Chondrocyte (in vitro differentiated cells): ENCODE measurements at places on chromosomes 12 and 14. TPM values are rescaled to one million over a fixed set of nuclear protein-coding genes. Genes with fewer than 3 reads are reported as not detected.

Gene SPX
- 2.1 to 4.4 TPM (median 2.6 TPM) in 3 replicates for total RNA-seq

Gene SLC17A8
- total RNA-seq, result not detected in 3 replicates

Gene SNAPC1
- 7.9 to 9.9 TPM (median 8.6 TPM) in 3 replicates for total RNA-seq

Gene ZNF219
- total RNA-seq, result 23.3 to 26.3 TPM (median 23.9 TPM) in 3 replicates

Gene MGAT4C
- total RNA-seq, result 0.02 to 0.30 TPM (median 0.26 TPM) in 3 replicates

Gene SUPT16H
- 55.8 to 77.2 TPM (median 57.7 TPM) in 3 replicates for total RNA-seq

Gene TPCN1
- 35.9 to 40.0 TPM (median 37.7 TPM) in 3 replicates for total RNA-seq

Gene ORMDL2
- total RNA-seq, result 31.4 to 32.9 TPM (median 32.1 TPM) in 3 replicates

Gene OVCH1
- total RNA-seq, result 0.20 to 0.89 TPM (median 0.72 TPM) in 3 replicates

Gene OAS3
- total RNA-seq, result 0.46 to 0.55 TPM in 2 of 3 replicates, not detected in the other

- no peak for DNase-seq
- H3K36me3 ChIP-seq, result no peaks in the 10 kb centered on the region
- no peak overlapping the region for H3K27ac ChIP-seq
- no peak overlapping the region for H3K4me3 ChIP-seq
- H3K4me1 ChIP-seq, result no peaks in the 10 kb centered on the region
Observed at GRCh38 chr14:70108419-70108818, 80.3 kb downstream of the SLC8A3 start.

DNA sequence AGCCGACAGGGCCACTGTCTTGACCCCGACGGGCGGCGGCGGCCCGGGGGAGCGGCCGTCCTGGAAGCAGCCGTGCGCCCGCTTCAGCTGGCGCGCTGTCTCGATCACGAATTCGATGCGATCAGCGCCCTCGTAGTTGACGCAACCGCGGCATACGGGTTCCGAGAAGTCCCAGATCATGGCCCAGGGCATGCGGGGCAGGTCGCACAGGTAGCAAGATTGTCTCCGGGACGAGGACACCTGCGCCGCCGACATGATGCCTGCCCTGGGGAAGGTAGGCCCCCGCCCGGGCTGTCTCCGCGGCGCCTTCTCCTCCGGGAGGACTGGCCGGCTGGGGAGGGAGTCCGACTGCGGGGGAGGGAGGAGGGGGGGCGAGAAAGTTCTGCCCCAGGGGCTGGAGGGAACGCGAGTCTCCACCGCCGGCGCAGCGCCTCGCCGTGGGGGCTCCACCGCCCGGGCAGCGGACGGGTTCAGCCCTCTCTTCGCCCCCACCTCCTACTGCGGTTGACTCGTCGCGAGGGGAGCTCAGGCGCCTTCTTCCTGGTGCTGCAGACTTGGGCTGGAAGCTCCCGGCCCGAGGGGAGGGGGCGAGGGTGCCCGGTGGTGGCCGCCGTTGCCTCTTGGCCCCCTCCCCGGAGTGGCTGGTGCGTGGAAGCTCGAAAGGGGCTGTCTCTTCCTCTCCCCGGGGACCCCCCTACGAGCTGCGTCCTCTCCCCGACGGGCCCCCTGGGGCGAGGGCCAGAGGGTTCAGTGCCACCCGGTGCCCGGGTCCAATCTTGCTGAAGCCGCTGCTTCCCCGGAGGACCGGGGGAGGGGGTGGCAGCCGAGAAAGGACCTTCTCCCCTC is 747 bp downstream of the IRF2BPL start:
- peak; percentile 94 for DNase-seq
- peaks cover 55% of the 10 kb centered on the region for H3K4me1 ChIP-seq
- peak overlapping the region; percentile 88 for H3K27ac ChIP-seq
- H3K4me3 ChIP-seq, result peak overlapping the region; percentile 73

GRCh38 chr12:11706509-11707379 is 57.3 kb downstream of the ETV6 start:
- peaks cover 65% of the 10 kb centered on the region for H3K4me1 ChIP-seq
- H3K36me3 ChIP-seq, result peaks cover 4% of the 10 kb centered on the region
- no peak for DNase-seq

DNA sequence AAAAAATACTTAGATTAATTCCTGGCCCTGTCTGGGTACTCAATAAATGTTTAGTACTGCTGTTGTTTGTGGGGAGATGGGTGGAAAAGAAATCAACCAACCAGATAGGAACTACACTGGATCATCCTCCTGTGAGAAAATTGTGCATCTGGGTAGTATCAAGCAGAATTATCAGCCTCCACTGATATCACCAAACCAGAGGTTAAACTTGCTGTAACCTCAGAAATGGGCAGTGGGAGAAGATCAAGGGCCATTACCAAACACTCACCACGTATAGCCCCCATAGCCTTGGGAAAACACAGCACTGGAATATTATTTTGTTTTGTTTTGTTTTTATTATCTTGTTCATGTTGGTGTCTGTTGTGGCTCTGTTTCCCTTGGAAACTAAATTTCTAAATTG is 19.7 kb downstream of the VEZT start:
- no peak overlapping the region for H3K4me3 ChIP-seq
- no peak for DNase-seq
- H3K27ac ChIP-seq, result no peak overlapping the region
- peaks cover 2% of the 10 kb centered on the region for H3K36me3 ChIP-seq
- H3K27me3 ChIP-seq, result no peaks in the 10 kb centered on the region

- H3K4me1 ChIP-seq, result peaks cover 19% of the 10 kb centered on the region
- peak overlapping the region; percentile 84 for H3K4me3 ChIP-seq
- no peak overlapping the region for H3K27ac ChIP-seq
- DNase-seq, result no peak
- no peaks in the 10 kb centered on the region for H3K36me3 ChIP-seq
Observed at GRCh38 chr12:124994437-124994975, 1.1 kb downstream of the BRI3BP start.

- no peak for DNase-seq
- no peak overlapping the region for H3K4me3 ChIP-seq
- no peaks in the 10 kb centered on the region for H3K27me3 ChIP-seq
- H3K4me1 ChIP-seq, result peaks cover 45% of the 10 kb centered on the region
Observed at GRCh38 chr14:85601246-85601645, 71.3 kb downstream of the FLRT2 start.

- no peak overlapping the region for H3K4me3 ChIP-seq
- DNase-seq, result no peak
- peaks cover 44% of the 10 kb centered on the region for H3K27me3 ChIP-seq
- H3K36me3 ChIP-seq, result no peaks in the 10 kb centered on the region
- H3K27ac ChIP-seq, result no peak overlapping the region
Observed at GRCh38 chr12:115918763-115919162, 358.7 kb downstream of the MED13L start.

- DNase-seq, result no peak
- no peak overlapping the region for H3K4me3 ChIP-seq
- no peaks in the 10 kb centered on the region for H3K27me3 ChIP-seq
- H3K36me3 ChIP-seq, result peaks cover 8% of the 10 kb centered on the region
- H3K27ac ChIP-seq, result no peak overlapping the region
Observed at GRCh38 chr12:32336261-32336660, 63.1 kb upstream of the FGD4 start.

DNA sequence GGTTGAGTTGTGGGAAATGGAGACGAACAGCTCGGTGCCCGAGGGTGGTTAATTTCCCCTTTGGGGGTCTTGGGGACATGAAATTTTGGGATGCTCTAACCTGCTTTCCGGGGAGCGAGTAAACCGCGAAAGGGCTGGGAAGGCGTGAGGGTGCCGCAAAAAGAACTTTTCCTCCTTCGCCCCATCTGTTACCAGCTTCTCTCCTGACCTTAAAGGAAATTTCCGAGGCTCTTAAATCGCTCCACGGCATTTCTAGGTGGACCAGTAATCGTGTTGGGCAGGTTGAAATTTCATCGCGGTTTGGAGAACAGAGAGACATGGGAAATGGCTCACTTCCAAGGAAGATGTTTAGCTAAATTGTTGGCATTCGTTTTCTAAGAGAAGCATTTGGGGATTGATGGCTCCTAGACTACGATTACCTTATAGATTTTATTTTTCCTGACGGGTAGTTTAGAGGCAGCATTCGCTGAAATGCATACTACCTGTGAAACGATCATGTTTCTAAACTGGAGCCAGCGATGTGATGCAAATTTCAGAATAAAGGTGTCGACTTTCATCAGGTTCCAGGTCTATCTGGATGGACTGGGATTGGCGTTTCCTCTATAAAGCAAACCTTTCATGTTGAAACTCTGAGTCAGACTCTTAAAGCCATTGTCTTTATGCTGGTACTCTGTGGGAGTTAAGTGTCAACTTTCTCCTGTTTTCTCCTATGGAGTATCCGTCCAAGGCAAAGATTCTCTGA is 414.5 kb downstream of the PCNX1 start:
- peaks cover 49% of the 10 kb centered on the region for H3K4me1 ChIP-seq
- no peaks in the 10 kb centered on the region for H3K27me3 ChIP-seq
- peak overlapping the region; percentile 95 for H3K4me3 ChIP-seq
- DNase-seq, result no peak
- H3K27ac ChIP-seq, result peak overlapping the region; percentile 91

DNA sequence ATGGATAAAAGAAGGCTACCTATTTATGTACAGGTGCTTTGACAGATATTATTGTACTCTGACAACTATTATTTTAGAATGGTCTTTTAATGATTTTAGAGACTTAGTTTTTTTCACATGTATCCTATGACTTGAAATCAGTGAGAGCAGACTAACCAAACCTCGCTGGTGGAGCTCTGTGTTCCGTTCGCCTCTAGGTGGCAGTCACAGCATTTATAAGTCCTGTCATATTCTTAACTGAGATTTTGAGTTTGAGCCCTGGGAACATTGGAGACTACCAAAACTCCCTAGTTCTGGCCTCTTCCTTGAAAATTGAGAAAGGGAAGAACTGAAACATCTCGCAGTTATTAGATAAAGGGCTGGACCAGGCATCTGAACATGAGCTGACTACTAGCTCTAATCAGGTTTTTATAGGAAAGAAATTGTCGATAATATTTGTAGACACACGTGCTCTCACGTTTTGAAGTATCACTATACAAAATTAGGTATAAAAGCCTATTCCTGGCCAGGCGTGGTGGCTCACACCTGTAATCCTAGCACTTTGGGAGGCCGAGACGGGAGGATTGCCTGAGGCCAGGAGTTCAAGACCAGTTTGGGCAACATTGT is 48.3 kb downstream of the TTLL5 start:
- DNase-seq, result no peak
- H3K4me1 ChIP-seq, result peaks cover 26% of the 10 kb centered on the region
- no peaks in the 10 kb centered on the region for H3K27me3 ChIP-seq
- peak overlapping the region; percentile 58 for H3K27ac ChIP-seq
- H3K36me3 ChIP-seq, result peaks cover 5% of the 10 kb centered on the region
- no peak overlapping the region for H3K4me3 ChIP-seq

- no peak overlapping the region for H3K27ac ChIP-seq
- no peak for DNase-seq
- no peaks in the 10 kb centered on the region for H3K36me3 ChIP-seq
- H3K27me3 ChIP-seq, result peaks cover 4% of the 10 kb centered on the region
Observed at GRCh38 chr14:36773558-36773957, 111.9 kb downstream of the PAX9 start.

DNA sequence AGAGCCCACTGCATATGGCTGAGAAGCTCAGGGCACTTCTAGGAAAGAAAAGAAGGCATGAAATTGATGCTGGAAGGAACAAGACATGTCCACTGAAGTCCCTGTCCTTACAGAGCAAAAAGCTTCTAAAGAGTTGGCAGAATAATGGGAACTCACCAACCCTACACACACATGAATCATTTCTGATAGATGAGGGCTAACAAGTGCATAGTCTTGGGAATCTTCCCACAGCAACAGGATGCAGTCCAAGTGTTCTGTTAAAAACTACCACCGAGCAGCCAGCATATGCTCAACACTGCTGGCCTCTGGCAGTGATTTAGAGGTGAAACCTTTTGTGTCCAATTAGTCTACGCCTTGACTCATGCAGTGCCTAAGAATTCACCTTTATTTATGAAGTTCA is 44.8 kb downstream of the RHOJ start:
- no peaks in the 10 kb centered on the region for H3K27me3 ChIP-seq
- no peak for DNase-seq

DNA sequence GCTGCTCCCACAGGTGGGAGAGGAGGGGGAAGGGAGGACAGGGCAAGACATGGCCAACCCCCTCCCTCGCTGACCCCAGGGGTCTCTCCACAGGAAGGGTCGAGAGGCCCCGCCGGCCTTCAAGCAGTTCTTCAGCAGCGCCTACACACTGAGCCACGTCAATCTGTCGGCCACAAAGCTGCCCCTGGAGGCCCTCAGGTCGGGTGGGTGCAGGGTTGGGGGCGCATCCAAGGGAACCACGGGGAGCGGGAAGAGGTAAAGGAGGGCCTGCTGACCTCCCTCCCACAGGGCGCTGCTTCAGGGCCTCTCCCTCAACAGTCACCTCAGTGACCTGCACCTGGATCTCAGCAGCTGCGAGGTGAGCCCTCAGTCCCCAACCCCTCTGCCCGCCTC is 6.1 kb downstream of the CARMIL3 start:
- no peaks in the 10 kb centered on the region for H3K36me3 ChIP-seq
- H3K4me1 ChIP-seq, result peaks cover 3% of the 10 kb centered on the region
- no peak for DNase-seq
- H3K4me3 ChIP-seq, result no peak overlapping the region
- H3K27ac ChIP-seq, result no peak overlapping the region

DNA sequence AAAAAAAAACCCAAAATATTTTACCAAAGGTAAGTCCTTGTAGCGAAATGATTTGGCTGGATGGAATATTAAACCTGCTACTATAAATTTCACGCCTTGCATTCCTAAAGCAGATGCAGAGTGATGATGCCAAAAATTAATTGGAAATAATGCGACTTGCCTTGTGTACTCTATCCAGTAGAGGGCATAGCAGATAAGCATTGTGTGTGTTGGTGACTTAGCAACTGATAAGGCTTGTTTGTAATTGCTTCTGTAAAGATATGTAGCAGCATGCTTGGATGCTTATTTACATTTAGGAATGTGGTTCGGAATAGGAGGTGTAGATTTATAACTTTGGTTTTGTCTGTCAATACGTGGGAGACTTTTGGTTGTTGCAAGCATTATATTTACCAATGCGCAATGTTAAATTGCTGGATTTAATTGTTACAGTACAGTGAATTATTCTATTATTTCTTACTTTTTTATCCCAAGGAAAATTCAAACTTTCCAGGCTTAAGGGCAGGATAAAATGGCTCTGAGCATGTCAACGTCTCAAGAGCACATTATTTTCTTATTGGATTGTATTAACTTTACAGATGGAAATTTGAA is 80.5 kb downstream of the TMEM260 start:
- no peak overlapping the region for H3K27ac ChIP-seq
- no peak overlapping the region for H3K4me3 ChIP-seq
- H3K4me1 ChIP-seq, result peaks cover 5% of the 10 kb centered on the region

- H3K4me3 ChIP-seq, result no peak overlapping the region
- H3K27ac ChIP-seq, result no peak overlapping the region
- no peaks in the 10 kb centered on the region for H3K36me3 ChIP-seq
Observed at GRCh38 chr12:24173067-24173466, 223.6 kb upstream of the SOX5 start.

- no peaks in the 10 kb centered on the region for H3K27me3 ChIP-seq
- peaks cover 14% of the 10 kb centered on the region for H3K4me1 ChIP-seq
Observed at GRCh38 chr12:11607313-11608081, 42.0 kb upstream of the ETV6 start.

GRCh38 chr12:96120359-96121100 is 73.6 kb upstream of the ELK3 start:
- H3K4me3 ChIP-seq, result no peak overlapping the region
- no peaks in the 10 kb centered on the region for H3K4me1 ChIP-seq
- H3K27ac ChIP-seq, result no peak overlapping the region
- H3K36me3 ChIP-seq, result no peaks in the 10 kb centered on the region
- H3K27me3 ChIP-seq, result no peaks in the 10 kb centered on the region

GRCh38 chr14:94009767-94010166 is 12.7 kb downstream of the CCDC197 start:
- no peak overlapping the region for H3K4me3 ChIP-seq
- no peak for DNase-seq
- peaks cover 12% of the 10 kb centered on the region for H3K4me1 ChIP-seq
- H3K36me3 ChIP-seq, result no peaks in the 10 kb centered on the region
